ENCODE measurements at places on chromosomes 6 and 20.

- DNase-seq: no peak
Measured at GRCh38 chr6:100267721-100268123, 197.0 kb downstream of the SIM1 start.

- DNase-seq: no peak
Measured at GRCh38 chr20:63980317-63980805, 571 bp upstream of the PRPF6 start.

- no peak for DNase-seq
Measured at GRCh38 chr6:16273256-16273655, 34.9 kb downstream of the GMPR start.

DNA sequence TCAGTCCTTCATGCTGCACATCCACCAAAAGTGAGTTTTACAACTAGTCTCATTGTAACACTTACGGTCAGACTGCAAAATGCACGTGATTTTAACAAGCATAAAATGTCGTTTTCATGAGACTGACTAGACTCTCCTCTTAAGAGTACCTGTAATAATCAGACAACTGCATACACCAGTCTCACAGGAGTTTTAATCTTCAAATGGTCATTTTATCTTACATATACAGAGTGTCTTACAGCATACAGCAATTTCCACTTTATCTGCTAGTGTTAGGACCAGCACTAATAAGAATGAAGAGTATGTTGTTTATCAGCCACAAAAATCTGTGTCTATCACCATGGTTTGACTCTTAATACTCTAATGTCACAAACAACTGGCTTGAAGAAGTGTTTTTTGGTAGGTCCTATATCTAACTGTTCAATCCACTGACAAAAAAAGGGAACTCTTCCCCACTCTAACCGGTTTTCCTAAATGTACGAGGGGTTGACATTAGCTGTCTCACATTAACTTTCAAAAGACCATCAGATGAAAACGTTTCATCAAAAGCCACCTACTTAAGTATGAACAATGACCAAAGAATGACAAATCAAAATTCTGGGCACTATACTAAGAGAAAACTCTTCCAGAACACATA lies 1.5 kb upstream of the ASF1A start:
- no peak for DNase-seq

- no peak for DNase-seq
Measured at GRCh38 chr6:157937916-157938315, 43.7 kb upstream of the SYNJ2 start.

- no peak for DNase-seq
Measured at GRCh38 chr6:140320081-140321080, 945.9 kb upstream of the CITED2 start.

GRCh38 chr6:85416049-85416448 lies 33.8 kb upstream of the NT5E start:
- no peak for DNase-seq

- no peak for DNase-seq
Measured at GRCh38 chr6:79802657-79803300, 144.6 kb downstream of the ELOVL4 start.

- peak; percentile 70 for DNase-seq
Measured at GRCh38 chr6:90296341-90297114, at the start of gene BACH2. Gene BACH2 (minus strand): TSS chr6:90296843. CDS start chr6:90008844, 287,999 bp downstream.

DNA sequence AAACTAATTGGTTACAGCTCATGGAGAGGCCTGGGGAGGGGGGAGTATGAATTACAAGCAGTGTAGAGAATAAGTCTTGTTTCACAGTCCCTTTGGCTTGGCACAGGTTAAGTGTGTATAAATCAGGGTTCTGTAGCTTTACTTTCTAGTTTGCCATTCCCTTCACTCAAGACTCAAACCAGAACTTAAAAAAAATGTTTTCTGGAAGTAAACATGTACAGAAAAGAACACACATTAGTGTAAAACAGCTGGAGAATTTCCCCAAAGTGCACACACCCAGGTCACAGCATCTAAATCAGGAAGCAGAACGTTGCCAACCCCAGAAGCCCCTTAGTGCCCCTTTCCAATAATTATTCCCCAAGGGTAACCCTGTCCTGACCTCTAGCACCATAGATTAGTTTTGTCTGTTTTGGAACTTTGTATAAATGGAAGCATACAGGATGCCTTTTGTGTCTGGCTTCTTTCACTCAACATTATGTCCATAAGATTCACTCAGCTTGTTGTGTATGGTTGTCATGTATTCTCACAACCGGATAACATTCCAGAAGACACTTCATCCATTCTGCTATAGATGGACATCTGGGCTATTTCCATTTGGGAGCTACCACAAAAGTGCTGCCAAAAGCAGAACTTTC lies 33.7 kb upstream of the SCUBE3 start:
- DNase-seq: no peak

DNA sequence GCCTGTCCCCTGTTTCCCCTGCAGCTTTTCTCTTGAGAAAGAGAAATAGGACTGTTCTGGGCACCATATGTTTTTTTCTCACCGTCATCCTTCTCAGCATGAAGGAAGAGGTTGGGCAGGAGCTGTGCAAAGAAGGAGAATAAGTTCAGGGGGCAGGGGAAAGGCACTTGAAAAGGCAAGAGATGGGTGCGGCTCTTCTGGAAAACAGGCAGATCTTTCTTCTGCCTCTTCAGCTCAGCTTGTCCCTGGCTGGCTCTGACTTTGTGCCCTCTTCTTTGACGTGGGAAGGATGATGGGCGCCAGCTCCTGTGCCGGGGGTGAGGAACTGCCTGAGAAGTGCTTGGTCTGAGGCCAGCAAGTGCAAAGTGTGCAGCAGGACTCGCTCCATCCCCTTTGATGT lies 206.5 kb downstream of the DOK5 start:
- no peak for DNase-seq

DNA sequence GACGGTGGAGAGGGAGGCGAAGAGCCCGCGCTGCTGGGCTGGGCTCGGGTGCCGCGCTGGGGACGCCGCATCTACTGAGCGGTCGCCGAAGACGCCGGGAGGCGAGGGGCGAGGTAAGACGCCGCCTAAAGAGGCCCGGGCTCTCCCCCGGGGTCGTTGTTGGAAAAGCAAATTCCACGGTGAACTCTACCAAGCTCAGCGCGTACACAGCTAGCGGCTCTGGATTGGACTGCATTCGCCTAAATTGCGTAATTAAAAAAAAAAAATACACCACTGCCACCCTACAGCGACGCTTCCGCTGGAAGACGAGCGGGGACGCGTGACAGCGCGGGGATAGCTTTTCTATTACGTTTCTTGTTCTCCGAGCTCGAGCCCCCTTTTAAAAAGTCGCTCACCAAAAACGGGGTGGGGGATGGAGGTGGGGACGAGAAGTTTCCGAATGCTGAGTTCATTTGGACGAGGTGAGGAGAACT lies 92.0 kb upstream of the PRDM1 start:
- DNase-seq: no peak

- DNase-seq: no peak
Measured at GRCh38 chr20:24942679-24943078, 6.4 kb upstream of the CST7 start.
